ENCODE measurements at places on chromosomes 5 and 9.

DNA sequence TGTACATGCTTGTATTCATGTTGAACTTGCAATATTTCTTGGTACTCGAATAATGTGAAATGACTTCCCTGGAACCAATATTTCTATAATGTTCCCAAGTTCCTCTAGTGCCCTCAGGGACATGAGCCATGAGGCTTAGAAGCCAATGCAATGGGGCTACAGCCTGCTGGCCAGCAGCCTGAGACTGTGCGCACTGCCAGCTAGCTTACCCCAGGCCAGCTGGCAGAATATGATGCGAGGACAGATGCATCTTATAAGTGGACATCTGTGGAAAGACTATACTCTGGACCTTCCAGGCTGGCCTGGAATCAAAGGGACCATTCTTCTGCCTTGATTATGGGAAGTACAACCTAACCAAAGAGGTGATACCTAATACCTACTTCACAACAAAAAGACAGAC is 1862.0 kb upstream of the ACO1 start:
- DNase-seq: no peak

DNA sequence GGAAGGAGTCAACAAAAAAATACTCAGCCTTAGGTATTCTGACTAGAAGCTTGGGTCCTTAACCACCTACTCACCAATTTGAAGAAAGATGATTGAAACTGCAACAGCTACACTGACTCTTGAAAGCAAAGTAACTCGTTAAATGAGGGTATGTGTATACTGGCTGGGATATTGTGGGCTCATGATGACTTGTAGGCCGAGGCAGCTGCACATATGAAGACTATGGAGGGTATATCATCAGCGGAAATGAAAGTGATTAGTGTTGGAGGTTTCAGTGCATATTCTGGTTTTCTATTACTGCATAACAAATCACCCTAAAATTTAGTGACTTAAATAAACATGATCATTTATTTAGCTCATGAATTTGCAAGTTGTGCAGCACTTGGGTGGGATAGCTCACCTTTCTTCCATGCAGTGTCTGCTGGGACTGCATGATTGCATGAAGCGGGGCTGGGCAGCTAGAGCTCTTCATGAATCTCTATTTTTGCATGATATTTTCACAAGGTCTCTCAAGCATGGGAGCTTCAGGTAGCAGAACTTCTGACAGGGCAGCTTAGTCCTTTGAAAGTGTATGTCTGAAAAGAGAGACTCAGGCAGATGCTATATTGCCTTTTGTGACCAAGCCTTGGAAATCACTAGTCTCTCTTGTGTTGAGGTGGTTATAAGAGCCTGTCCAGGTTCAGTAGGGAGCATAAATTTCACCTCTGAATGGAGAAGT is 96.1 kb upstream of the CDKN2B start:
- no peak for DNase-seq

GRCh38 chr5:31124026-31124425 is 69.5 kb upstream of the CDH6 start:
- DNase-seq: no peak

- no peak for DNase-seq
Observed at GRCh38 chr5:170757182-170757601, 26.3 kb upstream of the GABRP start.

GRCh38 chr9:99362321-99362720 is 140.2 kb downstream of the SEC61B start:
- no peak for DNase-seq

- DNase-seq: no peak
Observed at GRCh38 chr5:151458314-151458713, 10.9 kb downstream of the SLC36A1 start.

GRCh38 chr5:64213531-64213930 is 47.9 kb downstream of the RNF180 start:
- DNase-seq: no peak

DNA sequence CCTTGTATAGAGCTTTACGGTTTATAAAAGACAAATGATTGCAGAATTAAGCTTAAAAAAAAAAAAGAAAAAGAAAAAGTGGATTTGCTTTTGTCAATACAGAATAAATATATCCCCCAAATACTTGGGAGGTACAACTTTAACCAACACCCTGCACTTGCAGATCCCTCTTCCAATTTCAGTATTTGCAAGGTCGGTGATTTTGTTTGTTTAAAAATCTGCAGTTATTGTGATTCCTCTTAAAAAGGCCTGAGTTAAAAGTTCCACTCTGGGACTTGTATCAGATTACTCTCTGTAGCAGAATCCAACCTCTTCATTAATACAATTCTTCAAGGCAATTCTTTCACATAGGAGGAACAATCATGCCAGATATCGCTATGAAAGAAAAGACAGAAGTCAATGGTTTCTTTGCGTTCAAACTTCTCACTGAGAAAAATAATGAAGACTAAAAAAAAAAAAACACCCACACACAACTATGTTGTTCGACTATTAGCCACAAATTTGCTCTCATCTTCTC is 400.9 kb downstream of the EBF1 start:
- no peak for DNase-seq

GRCh38 chr9:131396626-131397025 is 2.7 kb downstream of the PRRC2B start:
- peak; percentile 15 for DNase-seq

GRCh38 chr9:7209016-7209715 is 451.4 kb downstream of the KDM4C start:
- no peak for DNase-seq

DNA sequence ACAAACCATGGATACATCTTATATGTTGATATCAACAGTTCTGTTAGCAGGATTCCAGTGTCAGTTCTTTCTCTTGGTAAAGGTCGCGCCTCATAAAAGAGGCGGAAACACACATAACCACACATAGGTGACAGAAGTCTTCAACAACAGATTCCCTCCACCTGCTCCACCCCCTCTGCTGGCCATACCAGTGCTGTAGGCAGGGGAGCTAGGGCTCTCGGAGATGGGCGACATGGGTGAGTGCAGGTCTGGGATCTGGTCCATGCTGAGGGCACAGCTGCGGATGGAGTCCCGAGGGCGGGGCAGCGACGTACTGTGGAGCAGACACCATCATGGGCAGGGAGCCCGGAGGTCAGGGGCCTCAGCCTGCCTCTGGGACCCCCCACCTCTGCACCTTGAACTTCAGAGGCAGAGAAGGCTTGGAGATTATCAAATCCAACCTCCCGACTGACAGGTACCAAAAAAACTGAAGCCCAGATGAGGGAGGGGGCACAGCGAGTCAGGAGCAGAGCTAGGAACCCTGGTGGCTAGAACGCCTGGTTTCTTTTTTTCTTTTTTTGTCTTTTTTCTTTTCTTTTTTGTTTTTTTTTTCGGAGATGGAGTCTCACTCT is 12.0 kb upstream of the TOR2A start:
- no peak for DNase-seq

GRCh38 chr5:128763321-128763720 is 202.0 kb upstream of the SLC27A6 start:
- no peak for DNase-seq
